Esophagus squamous epithelium (tissue), 5 donors: ENCODE measurements at places on chromosomes 7 and 10.
A peak's percentile ranks its signal among the peaks of the same experiment; 100 is the strongest.

DNA sequence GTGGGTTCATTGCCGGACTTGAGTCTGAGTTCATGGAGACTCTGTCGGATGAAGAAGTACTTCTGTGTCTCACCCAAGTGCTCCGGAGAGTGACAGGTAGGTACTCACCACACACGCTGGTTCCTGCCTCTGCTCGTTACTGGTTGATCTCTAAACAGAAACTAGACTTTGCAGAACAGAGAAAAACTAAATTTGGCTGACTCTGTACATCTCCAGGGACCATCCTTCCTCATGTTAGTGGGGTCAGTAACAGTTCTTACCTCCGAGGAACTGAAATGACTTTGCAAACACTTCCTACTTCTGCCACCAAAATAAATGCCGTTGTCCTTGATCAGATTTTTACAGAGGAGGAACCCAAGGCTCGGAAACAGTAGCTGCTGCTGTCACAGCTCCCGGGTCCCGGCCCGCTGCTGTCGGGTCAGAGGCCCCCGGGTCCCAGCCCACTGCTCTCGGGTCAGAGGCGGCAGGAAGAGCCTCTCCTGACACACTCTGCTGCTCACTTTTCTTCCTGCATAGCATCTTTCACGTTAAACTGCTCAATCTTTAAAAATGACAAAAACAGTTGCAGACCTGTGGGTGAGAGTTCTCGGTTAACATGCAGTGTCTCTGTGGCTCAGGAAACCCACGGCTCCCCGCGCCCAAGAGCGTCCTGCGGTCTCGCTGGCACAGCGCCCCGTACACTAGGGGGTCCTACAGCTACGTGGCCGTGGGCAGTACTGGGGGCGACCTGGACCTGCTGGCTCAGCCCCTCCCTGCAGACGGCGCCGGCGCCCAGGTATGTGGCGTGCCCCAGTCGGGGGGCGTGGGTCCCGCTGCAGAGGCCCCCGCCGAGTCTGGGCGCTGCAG lies 4.8 kb upstream of the MTG1 start:
- no peaks in the 10 kb centered on the region for H3K27me3 ChIP-seq
- H3K4me3 ChIP-seq, result no peak overlapping the region

DNA sequence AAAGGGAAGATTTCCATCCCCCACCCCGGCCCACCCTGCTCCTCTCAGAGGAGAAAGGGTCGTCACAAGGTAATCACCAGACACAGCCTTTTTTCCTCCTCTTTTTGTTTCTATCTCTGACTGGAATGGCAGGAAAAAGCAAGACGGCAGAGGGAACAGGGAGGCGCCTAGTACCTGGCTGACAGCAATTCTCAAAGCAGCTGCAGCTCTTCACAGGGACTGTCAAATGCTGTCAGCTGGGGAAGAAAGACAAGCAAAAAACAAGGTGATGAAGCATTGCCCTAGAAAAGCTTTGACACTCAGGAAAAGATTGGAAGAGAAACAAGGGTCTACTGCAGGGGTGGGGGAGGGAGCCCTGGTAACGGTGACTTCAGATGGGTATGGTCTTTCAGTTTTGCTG lies 52.7 kb downstream of the GNA12 start:
- H3K4me3 ChIP-seq, result no peak overlapping the region
- H3K36me3 ChIP-seq, result peaks cover 7% of the 10 kb centered on the region
- no peaks in the 10 kb centered on the region for H3K27me3 ChIP-seq
- H3K27ac ChIP-seq, result no peak overlapping the region

GRCh38 chr7:159144758-159145489 lies at the start of gene VIPR2:
Gene VIPR2 (minus strand): TSS chr7:159144867. CDS start chr7:159144771, 96 bp downstream.
- H3K36me3 ChIP-seq, result no peaks in the 10 kb centered on the region
- H3K27me3 ChIP-seq, result peaks cover 15% of the 10 kb centered on the region
- peak within 1 kb of the TSS; percentile 64 for H3K4me3 ChIP-seq
- DNase-seq, result no peak
- H3K4me1 ChIP-seq, result peaks cover 12% of the 10 kb centered on the region
- no peak within 1 kb of the TSS for H3K27ac ChIP-seq

DNA sequence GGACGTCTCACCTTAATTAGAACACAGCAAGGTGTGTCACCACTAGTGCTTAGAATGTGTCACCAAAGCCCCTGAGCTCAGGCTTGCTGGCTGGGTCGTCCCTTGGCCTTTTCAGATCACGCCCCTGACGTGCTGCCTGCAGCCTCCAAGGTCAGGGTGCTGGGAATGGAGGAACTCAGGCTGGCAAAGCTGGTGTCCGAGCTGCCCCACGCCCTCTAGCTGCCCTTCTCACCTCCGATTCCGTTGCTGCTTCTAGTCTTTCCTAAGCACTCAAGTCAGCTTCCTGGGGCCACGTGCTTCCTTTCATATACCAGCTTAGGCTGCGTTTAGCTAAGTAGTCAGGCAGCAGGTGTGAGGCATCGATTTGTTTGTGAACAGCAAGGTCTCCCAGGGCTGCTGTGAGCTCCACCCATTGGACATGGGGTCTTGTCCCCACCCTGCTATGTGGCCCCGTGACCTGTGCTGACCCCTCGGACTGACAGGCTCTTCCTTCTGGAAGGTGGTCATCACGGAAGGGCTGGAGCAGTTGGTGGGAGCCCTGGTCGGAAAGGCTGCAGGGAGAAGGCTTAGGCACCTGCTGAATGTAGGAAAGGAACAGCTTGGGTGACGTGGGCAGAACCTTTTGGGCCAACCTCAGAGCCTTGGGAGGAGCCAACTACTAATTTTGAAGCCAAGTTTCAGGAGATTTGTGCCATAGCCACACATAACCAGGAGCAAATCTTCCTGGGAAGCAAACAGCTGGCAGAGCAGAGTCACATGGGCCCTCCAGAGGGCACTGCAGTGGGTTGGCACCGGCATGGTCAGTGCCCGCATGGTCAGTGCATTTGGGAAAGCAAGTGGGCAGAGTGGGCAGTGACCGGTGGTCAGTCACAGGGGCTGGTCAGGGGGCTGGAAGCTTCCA lies 28.8 kb downstream of the VIPR2 start:
- H3K4me1 ChIP-seq, result no peaks in the 10 kb centered on the region
- H3K4me3 ChIP-seq, result no peak overlapping the region
- no peak for DNase-seq
- H3K36me3 ChIP-seq, result no peaks in the 10 kb centered on the region
- H3K27me3 ChIP-seq, result no peaks in the 10 kb centered on the region

- DNase-seq, result no peak
- no peak overlapping the region for H3K27ac ChIP-seq
- H3K36me3 ChIP-seq, result no peaks in the 10 kb centered on the region
- H3K4me1 ChIP-seq, result no peaks in the 10 kb centered on the region
- peaks cover 14% of the 10 kb centered on the region for H3K27me3 ChIP-seq
- no peak overlapping the region for H3K4me3 ChIP-seq
Measured at GRCh38 chr7:157710396-157710795, 373.6 kb downstream of the DNAJB6 start.

- no peak for DNase-seq
- no peak overlapping the region for H3K27ac ChIP-seq
- H3K36me3 ChIP-seq, result peaks cover 100% of the 10 kb centered on the region
- no peaks in the 10 kb centered on the region for H3K4me1 ChIP-seq
- H3K27me3 ChIP-seq, result no peaks in the 10 kb centered on the region
- H3K4me3 ChIP-seq, result no peak overlapping the region
Measured at GRCh38 chr10:32017044-32017443, 39.2 kb downstream of the KIF5B start.

DNA sequence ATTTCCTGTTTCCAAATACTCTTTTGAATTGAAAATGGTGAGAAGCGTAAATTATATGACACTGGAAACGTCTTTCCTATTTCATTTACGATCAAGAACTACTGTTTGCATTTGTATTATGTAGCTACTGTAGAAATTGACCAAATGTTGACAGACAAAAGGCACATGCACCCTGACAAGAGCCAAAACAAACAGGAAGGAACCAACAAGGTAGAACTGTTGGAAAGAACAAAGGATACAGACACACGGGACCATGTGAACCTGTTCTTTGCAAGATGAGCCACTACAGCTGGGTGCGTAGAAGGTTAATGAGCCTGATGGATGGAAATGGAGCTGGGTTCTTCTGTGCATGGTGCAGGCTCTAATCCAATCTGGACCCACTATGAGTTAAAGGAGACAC lies 48.4 kb upstream of the FZD8 start:
- H3K27me3 ChIP-seq, result no peaks in the 10 kb centered on the region
- no peak overlapping the region for H3K4me3 ChIP-seq
- no peaks in the 10 kb centered on the region for H3K36me3 ChIP-seq
- H3K27ac ChIP-seq, result no peak overlapping the region
